ENCODE measurements at places on chromosomes 13 and 19.

- no peak for DNase-seq
These were observed 81.6 kb downstream of the CHST8 start for GRCh38 chr19:33703438-33703750.

- DNase-seq = no peak
These were observed 7.9 kb upstream of the HOMER3 start for GRCh38 chr19:18948976-18949356.

DNA sequence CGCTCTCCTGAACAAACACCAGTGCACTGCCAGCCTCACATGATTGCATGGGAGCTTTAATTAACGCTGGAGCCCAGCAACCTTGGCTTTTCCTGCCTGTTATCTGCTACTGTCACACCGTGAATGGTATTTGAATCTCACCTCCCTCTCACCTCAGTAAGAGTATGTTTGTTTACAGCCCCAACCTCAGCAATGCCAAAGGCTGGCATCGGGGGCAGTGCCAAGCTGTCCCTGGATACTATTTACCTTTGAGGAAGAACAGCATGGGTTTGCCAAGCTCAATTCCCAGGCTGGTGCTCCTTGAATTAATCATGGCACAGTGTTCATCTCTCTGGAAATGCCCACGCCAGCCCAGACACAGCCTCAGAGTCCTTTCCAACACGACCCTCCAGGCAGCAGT is 57.2 kb upstream of the SERPINE3 start:
- DNase-seq = no peak

DNA sequence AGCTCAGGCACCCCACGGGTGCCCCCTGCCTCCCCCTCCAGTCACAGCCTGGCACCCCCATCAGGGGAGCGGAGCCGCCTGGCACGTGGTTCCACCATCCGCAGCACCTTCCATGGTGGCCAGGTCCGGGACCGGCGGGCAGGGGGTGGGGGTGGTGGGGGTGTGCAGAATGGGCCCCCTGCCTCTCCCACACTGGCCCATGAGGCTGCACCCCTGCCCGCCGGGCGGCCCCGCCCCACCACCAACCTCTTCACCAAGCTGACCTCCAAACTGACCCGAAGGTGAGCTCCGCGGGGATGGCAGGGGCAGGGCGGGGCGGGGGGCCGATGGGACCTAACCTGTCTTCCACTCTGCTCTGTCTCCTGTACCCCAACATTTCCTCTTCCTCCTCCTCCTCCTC is 25.0 kb downstream of the CKM start:
- no peak for DNase-seq

- DNase-seq = no peak
These were observed 8.3 kb downstream of the STXBP2 start for GRCh38 chr19:7645163-7645562.

DNA sequence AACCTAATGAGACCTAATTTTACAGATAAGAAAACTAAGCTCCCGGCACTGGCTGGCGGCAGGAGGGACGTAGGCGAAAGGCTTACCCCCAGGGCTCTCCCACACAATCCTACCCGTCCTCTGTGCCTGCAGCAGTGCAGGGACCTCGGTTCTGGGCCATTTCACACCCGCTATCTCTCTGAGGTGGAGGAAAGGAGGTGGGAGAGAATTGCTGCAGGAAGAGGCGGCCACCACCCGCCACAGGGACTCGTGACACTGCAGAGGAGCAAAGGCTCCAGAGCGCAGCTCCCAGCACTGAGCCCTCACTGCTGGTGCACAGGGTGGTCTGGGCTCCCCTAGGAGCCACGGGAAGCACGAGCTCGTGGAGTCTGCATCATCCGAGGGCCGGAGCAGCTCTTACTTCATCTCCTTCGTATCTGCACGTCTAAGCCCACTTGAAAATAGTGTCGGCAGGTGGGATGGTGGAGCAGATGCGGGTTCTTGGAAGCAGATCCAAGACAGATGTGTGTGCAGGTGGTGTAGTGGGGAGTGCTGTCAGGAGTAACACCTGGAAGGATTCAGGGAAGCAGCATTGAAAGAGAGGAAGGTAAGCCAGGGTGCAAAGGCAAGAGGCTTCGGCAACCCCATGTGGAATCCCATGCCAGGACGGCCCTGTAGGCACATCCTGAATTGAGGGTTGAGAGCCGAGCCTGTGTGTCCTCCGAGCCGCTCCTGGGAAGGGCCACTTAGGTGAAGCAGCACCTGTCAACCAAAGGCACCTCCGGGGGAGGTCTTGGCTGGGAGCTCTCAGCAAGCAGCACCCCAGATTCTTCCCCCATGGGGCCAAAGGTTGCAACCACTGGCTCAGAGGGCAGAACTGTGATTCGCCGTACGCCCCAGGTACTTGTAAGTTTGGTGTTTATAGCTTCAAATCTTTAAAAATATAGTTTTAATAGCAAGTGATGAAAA is 115.8 kb upstream of the SPACA7 start:
- DNase-seq = no peak

GRCh38 chr13:106083620-106084350 is 451.7 kb downstream of the EFNB2 start:
- DNase-seq = no peak

- DNase-seq = no peak
These were observed 49.5 kb upstream of the GPR12 start for GRCh38 chr13:26810095-26810494.

- DNase-seq = peak; percentile 70
These were observed 4.1 kb upstream of the CD79A start for GRCh38 chr19:41872775-41873647.

DNA sequence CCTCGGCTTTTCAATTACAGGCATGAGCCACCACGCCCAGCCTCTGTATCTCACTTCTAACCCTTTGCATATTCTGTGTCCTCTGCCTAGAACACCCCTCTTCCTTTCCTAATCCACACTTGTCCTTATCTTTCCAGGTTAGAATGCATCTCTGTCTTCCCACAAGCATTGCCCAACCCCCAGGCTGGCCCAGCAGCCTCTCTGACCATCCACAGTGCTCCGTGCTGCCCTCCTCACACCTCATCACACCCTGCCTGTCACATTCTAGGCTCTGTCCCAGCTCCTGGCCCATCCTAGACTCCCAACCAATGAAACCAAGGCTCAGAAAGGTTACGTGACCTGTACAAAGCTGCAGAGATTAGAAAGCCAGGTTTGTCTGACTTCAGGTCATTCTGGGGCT is 11.3 kb downstream of the JAK3 start:
- DNase-seq = no peak

DNA sequence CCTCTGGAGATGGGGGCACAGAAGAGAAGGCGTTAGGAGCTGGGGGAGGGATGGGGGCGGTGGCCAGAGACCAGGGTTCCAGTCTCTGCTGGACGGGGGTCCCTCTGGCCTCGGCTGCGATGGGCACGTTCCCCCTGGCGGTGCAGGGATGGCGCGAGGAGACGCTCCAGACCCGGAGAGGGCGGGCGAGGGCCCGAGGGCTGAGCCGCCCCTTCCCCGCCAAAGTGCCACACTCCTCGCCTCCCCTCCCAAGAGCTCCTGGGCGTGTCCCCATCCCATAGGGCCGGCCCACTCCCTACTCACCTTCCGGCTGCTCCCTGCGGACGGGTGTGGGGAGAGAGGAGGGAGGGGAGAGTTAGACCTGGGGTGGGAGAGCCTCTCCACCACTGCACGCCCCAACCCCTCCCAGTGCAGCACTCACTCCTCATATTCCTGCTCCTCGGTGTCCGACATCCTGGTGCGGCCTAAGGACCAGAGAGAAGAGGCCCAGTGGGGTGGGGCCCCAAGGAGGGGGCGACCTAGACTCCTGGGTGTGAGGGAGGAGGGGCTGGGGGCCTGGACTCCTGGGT is 2.2 kb downstream of the TNNT1 start:
- peak; percentile 46 for DNase-seq

- DNase-seq = no peak
These were observed 7.0 kb downstream of the CACTIN start for GRCh38 chr19:3619631-3620012.

GRCh38 chr13:97627566-97627965 is 193.6 kb downstream of the RAP2A start:
- peak; percentile 81 for DNase-seq

DNA sequence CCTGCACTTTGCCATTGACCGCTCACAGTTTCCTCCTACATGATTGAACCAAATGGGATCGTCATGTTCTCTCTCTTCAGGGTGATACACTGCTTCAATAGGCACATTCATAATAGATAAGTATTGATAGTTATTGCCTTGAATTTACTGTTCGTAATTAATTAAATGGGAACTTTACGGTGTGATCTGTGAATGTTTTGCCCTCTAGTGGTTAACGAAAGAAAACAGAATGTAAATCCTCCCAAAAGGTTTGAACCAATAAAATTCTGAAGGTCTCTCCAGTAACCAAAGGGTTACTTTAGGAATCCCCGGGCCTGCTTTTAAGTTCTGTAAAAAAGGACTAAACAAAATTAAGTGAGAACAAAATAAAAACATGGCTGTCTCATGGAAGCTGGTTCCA is 389.3 kb downstream of the DACH1 start:
- no peak for DNase-seq

DNA sequence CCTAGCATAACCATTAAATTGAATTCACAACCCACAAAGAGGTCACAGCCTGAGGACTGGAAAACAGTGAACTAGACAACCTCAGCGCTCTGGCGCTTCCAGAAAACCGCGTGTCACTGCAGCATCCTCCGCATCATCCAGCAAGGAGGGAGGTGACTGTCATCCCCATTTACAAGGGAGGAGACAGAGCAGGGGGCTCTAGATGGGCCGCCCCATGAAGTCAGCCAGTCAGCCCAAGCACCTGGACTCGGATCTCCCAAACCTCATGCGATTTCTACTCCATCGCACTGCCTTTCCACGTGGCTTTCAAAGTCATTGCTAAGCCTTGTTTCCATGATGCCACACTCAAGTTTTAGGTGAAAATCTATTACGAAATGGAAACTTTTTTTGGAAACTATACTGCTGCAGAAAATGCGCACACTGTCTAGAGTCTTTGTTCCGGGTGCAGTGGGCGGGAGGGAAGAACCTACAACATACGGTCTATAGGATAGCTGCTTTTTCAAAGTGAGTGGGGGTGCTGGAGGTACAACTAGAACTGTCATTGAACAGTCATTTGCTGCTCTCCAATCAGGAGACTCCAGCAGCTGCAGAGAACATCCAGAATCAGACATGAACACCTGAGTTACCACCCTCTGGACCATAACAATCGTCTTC is 2.8 kb downstream of the AP3D1 start:
- no peak for DNase-seq

DNA sequence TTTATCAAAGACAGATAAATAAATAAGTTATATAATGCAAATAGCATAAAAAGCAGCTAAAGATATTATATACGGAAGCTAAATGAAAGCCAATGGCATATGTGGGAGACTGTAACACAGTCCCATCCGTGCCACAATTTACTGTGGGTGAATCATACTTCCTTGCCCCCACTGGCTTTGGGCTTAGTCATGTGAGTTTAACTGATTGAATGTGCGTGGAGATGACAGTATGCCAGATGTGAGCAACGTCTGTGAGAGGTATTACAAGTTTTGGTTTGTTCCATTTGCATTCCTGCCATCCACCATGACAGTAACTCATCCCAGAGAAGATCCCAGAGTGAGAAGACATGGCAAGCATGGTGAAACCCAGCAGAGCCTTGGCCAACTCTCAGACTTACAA is 340.0 kb downstream of the SUCLA2 start:
- no peak for DNase-seq

DNA sequence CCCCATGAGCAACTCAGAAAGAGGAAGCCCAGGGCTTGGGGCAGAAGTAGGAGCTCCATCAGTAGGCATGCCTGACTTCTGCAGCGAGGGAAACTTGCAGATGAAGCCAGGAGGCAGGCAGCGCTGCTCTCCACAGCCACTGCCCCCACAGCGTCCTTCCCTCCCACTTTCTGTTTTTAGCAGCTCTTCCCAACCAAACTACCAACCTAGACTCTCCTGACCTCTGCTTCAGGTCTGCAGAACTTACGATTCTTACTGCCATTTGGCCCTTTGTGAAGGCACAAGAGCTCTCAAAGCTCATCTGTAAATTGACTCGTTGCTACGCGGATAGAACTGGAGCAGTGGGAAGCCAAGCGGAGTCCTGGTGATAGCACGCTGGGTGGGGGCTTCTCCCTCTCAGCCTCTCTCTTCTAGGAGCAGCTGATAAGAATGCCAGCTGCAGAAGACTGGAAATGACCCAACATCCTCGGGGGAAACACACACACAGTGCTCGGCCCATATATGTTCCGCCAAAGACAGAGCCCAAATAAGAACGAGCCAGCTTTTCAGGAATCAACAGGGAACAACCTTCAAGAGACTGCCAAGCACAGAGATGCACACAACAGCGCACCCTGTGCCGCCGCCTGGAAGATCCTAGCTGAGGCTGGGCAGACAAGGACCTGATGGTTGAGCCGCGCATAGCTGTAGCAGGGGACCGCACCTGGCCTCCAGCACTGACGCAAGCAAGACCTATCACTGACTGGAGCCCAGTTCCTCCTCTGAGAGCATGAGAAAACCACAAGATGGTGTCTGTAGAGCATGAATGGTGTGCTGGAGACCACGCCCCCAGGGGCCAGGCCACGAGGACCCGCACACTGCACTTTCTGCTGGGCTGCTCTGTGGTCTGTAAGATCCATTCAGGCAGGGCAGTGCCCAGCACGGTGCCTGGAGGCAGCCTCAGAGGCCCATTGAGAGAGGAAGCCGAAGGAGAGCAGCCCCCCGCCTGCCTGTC is 15.9 kb upstream of the SLC35E1 start:
- DNase-seq = peak; percentile 64

GRCh38 chr13:50512474-50513299 is 330.8 kb downstream of the DLEU7 start:
- no peak for DNase-seq

DNA sequence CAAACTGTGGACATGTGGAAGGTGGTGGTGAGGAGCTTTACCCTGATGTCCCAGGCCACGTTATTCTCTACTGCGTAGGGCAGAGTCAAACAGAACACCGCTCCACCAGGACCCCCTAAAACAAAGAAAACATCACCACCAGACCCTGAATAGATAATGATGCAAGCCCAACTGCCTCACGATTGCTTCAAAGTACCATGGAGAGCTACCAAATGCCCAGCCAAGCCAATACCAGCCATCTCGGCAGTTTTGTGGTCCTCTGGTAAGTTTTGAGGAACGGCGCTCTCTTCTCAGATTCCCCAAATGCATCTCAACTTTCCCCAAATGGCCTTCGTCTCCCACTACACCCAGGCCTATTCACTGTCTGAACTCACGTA is 5.6 kb downstream of the RANBP3 start:
- no peak for DNase-seq

DNA sequence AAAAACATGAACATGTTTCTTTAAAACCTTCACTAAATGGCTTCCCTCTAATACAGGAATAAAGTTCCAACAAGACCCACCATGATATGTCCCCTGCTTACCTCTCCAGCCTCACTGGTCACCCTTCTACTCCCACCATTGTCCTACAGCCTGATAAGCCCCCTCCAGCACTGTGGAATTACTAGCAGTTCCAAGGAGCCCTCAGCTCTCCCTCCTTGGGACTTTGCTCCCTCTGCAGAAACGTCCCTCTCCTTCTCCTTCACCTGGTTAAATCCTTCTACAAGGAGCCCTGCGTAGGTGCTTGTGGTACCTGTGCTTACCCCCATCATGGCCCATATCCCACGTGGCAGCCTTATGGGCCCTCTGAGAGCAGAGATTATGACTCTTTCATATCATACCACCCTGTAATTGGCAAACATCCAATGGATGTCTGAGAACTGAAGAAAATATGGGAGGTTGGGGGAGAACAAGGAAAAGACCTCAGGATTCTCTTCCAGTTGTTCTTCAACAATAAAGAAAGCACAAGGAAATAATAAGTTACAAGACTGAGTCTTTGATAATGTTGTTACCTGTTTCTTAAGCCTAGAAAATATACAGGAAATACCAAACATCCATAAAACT is 26.1 kb upstream of the DOCK9 start:
- no peak for DNase-seq
